ENCODE measurements at places on chromosomes 5 and 9.

DNA sequence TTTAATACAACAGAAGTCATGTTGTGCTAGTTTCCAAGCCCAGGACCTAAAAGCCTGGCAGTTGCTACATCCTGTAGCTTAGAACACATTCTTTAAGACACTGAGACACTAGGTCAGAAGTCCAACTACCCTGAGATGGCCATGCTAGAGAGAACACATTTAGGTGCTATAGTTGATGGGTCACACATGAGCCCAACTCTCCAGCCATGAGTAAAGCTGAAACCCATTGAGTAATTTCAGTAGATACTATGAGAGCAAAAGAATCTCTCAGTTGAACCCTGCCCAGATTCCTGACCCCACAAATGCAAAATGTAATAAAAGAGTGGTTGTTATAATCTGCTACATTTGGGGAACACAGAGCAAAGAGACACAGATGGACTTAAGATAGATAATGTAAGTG lies 164.4 kb downstream of the SEMA5A start:
- no peak for DNase-seq

DNA sequence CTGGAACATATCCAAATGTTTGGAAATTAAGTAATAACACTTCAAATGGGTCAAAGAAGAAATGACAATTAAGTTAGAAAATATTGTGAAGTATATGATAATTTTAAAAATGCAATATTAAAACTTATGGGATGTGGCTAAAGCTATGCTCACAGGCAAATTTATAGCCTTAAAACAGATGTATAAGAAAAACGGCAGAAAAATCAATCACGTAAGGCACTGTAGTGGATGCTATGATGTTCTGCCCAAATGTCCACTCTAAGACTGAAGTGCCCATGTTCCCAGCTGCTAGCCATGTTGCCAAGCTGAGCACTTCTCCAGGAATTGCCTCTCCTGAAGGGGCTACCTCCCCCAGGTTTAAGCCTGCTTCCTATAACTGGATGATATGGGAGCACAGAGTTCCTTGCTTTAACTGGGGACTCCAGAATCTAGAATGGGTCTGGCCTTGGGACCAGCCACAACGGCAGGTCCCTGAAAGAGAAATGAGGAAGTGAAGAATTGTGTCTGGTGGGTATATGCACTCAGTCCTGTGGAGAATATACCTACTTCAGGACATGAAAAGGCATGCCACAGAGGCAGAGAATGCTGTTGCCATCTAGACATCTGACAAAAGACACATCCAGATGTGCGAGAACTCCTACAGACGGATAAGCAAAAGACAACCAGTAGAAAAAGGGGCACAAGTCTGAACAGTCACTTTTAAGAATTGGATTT lies 78.2 kb upstream of the RXRA start:
- DNase-seq: no peak

- DNase-seq: no peak
These were observed 72.5 kb downstream of the ACTL7B start for GRCh38 chr9:108783326-108783725.

GRCh38 chr5:173643964-173644363 lies 27.5 kb upstream of the BOD1 start:
- DNase-seq: peak; percentile 87

GRCh38 chr5:175564716-175565115 lies 86.4 kb downstream of the SFXN1 start:
- no peak for DNase-seq

DNA sequence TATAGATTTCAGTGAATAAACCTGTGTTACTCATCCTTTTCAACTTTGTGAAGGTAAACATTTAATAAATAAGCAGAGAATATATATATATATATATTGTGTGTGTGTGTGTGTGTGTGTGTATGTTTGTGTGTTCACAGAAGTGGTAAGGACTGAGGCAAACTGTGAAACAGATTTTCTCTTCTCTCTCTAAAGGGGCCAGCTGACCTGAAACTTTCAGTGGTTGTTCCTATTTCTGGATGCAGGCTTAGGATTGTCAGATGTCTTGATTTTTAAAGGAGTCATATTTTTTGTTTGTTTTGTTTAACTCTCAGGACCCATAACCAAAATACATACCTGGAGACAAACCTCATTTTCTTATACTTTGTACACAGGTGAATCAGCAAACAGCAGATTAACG lies 714.9 kb upstream of the MEF2C start:
- no peak for DNase-seq

DNA sequence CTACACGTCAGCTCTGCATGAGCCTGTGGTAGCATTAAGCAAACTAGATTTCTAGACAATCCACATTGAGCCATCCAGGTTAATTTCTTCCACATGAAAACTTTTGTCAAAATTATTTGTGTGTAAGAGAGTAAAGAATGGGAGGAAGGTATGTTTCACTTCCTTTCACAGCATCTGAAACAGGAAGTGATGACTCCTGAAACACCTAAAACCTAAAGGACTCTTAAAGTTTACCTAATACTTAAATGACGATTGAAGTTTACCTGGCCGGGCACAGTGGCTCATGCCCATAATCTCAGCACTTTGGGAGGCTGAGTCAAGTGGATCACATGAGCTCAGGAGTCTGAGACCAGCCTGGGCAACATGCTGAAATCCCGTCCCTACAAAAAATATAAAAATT lies 223.8 kb downstream of the CEMIP2 start:
- no peak for DNase-seq

GRCh38 chr9:134319306-134320125 lies 6.7 kb upstream of the RXRA start:
- DNase-seq: no peak

GRCh38 chr5:169602535-169602934 lies 19.0 kb downstream of the SPDL1 start:
- DNase-seq: no peak

DNA sequence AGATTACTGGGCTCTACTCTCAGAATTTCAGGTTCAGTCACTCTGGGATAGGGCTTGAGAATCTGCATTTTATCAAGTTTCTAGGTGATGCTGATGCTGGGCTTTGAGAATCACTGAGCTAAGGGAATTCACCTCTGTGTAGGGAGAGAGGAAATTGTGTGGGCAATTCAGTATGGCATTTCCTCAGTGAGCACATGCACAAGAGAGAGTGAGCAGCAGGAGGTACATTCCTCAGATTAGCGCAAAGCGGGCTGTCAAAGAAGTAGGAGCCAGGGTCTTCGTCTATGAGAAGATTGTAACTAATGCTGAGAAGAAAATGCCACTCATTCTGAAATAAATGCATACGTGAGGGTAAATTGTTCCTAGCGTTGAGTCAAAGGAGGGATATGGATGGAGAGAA lies 175.9 kb downstream of the KIF4B start:
- DNase-seq: no peak

DNA sequence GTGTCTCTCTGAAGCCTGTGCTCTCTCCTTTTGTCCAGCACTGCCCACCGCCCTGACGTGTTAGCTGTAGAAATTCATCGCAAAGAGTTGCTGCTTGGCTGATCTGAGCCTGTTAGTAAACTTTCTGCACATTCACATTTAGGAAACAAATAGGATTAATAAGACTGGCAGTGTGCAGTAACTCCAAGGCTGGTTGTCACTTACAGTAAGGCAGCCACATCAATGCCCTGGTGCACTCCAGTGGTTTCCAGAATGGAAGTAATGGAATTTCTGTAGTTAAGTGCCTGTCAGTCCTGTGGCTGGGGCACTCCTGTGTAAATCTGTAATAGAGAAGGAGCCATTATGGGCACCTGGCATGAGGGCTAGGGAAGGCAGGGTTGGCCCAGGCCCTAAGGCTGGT lies 70.6 kb downstream of the DOCK2 start:
- no peak for DNase-seq

- no peak for DNase-seq
These were observed 18.9 kb upstream of the FAM174A start for GRCh38 chr5:100516285-100516684.

GRCh38 chr9:76534026-76534425 lies 75.0 kb downstream of the GCNT1 start:
- DNase-seq: no peak

DNA sequence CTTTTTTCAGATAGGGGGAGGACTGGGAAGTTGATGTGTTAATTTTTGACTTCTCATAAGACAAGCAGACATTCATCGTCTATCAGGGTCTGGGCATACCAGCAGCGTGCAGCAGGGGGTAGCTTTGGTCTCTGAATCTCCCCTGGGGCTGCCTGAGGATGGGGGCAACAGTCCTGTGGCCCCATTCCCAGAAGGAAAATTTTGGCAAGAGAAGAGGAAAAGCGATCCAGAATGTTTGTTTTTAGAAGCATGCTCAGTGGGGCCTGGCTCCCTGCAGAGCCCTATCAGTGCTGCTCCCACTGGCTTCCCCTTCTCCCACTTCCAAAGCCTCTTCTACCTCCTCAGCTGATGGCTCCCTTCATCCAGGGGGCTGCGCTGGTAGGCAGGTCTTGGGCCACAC lies 194.8 kb upstream of the IL12B start:
- no peak for DNase-seq

DNA sequence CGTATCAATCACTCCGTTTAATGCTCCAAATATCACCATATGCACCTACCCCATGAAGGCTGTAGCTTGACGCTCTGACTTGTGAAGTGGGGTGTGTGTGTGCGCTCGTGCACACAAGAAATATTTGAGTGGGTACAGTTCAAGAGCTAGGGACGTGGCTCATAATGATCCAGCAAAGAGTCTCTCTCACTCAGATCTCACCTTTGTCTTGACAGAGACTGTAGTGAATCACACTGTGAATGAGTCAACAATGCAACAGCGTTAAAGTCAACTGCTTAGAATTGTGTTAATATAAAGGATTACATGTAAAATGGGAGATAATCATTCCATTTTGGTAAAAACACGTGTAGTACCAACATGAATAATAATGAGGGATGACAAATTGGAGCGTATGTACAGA lies 119.4 kb downstream of the MED27 start:
- no peak for DNase-seq

- DNase-seq: no peak
These were observed 17.3 kb upstream of the TERT start for GRCh38 chr5:1312206-1312605.

- DNase-seq: no peak
These were observed 134.2 kb downstream of the ARHGAP26 start for GRCh38 chr5:142904416-142904815.

GRCh38 chr5:136195971-136196820 lies 3.2 kb upstream of the SMIM32 start:
- DNase-seq: no peak

DNA sequence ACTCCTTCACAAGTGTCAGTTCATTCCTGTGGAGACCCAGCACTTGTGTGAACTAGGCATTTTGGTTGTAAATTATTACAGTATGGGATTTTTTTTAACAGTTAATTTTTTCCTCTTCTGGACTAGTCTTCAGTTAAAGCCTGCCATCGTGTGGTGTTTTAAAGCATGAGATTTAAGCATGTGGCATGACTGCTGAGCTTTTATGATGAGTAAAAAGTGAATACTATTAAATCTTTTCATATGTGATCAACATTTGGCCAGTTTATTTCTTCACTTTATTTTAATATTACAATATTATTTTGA lies 25.0 kb downstream of the LMNB1 start:
- DNase-seq: no peak

- DNase-seq: no peak
These were observed 14.7 kb downstream of the KIAA1958 start for GRCh38 chr9:112501287-112501686.

GRCh38 chr5:17415321-17415758 lies 82.7 kb upstream of the TAF11L2 start:
- no peak for DNase-seq

- no peak for DNase-seq
These were observed 10.9 kb downstream of the SMIM3 start for GRCh38 chr5:150789450-150789849.

DNA sequence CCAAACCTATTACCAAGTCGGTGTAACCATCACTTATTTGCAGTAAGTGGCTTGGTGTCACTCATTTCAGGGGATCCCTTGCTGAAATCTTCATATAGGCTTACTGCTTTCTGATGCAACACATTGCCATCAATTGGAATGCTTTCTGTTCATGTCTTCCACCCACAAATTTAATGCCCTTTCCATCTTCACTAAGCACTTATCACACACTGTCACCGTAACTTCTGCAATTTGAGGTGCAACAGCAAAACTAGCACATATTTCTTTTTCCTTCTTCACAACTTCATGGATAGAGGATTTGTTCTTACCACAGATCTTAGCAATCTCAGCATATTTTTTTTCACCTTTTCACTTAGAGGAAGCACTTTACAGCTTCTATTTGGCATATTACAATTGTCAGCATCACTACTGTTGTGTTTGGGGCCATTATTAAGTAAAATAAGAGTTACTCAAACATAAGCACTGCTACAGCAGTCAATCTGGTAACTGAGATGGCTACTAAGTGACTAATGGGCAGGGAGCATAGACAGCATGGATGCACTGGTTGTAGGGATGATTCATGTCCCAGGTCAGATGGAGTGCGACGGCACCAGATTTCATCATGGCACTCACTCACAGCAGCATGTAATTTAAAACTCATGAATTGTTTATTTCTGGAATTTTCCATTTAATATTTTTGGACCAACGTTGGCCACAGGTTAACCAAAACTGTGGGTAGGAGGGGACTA lies 70.1 kb downstream of the PIP5K1B start:
- DNase-seq: no peak

GRCh38 chr9:91790917-91791316 lies 159.1 kb downstream of the ROR2 start:
- DNase-seq: no peak

GRCh38 chr5:58649716-58650115 lies 66.8 kb downstream of the RAB3C start:
- DNase-seq: no peak

GRCh38 chr9:13485068-13485596 lies 205.6 kb upstream of the MPDZ start:
- DNase-seq: no peak

DNA sequence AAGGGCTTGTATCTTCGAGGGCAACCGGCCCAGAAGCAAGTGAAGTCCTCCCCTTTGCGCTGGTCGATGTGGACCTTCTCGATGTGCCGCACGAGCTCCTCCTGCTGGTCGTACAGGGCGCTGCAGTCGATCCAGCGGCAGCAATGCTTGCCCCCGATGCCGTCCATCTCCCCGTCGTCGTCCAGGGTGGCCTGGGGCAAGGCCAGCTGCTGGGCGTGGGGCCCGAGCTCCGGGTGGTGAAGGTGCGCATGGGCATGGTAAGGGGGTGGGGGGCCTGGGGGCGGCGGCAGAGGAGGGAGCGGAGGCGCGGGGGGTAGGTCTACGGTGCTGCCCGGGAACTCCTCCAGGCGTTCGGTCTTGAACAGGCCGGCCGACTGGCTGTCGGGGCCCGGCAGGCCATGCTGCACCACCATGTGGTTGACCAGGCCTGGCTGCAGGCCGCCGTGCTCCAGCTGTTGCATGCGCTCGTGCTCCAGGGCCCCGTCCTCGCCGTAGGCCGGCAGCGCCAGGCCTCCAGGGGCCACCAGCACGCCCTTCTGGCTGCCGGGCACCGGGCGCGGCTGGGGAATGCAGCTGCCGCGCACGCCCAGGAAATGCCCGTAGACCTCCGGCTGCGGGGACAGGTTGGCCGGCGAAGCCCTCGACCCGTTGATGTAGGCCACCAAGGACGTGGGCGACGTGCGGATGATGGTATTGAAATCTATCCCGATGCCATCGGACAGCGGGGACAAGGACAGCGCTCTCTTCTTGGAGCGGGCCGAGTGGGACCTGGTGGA lies 181.8 kb downstream of the GLIS3 start:
- DNase-seq: peak; percentile 20

All from NCI-H526 (cell line).